Activated CD4-positive, alpha-beta T cell treated with anti-CD3 and anti-CD28 coated beads for 36 hours (primary cell): ENCODE measurements at places on chromosomes 5 and 9.

GRCh38 chr9:137465000-137465719 lies 6.0 kb upstream of the NSMF start:
- no peak for DNase-seq

DNA sequence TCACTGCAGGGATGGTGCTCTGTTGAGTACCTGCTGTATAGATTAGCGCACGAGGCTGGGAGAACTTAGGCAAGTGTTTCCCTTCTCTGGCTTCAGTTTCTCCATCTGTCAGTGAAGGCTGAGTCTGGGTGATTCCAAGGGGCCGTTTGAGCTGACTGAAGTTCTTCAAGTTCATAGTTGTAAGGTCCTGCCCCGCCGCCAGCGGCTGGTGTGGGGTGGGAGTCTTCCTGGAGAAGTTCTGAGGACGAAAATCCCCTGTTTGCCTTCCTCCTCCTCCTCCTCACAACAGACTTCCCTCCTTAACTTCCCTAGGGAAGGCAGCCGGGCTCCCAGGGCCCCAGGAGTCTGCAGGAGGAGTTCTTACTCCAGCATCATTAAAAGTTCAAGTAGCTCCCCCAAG lies 1.7 kb upstream of the HRCT1 start:
- DNase-seq: no peak

GRCh38 chr5:88555674-88556073 lies 287.0 kb upstream of the TMEM161B start:
- DNase-seq: peak; percentile 7

DNA sequence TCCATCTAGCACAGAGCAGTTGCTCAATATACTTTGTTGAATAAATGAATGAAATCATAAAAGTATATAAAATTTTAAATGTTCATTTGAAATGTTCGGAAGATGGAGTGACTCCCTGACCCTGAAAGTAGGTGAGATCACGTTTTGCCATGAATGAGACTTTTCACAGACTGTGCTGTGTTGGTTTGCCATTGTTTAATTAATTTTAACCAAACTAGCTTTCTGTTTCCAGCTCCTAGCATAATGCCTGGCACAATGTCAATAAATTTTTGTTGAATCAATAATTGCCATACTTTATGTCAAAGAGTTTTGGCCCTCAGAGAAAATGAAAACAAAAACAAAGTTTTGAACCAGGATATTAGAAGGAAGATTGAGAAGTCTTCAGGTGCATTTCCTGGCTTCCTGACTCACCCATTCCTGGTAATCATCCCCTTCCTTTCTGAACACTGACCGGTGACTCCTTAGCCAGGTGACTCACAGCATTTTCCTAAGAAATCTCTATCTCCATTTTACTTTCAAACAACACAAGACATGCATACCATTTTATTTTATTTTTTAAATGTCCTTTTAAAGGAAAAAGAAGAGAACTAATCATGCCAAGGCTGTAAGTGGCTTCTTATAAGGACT lies 15.1 kb downstream of the SLC28A3 start:
- DNase-seq: no peak

DNA sequence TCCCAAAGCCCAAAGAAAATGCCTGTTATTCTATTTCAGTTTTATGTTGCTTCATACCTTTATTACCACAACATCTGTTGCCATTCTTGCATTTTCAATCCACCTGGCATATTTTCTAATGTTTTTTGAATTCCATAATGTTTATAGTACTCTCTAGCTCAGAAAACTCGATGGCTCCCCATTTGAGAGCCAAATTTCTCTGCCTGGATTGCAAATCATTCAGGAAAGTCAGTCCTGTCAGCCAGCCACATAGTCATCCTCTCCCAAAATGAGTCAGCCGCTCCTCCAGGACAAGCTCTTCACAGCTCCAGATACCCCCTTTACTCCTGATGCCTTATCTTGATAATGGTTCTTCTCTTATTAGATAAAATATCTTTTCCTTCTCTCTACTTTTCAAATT lies 78.2 kb upstream of the ADCY2 start:
- no peak for DNase-seq

- peak; percentile 29 for DNase-seq
Measured at GRCh38 chr5:56269216-56269927, 36.2 kb upstream of the ANKRD55 start.

DNA sequence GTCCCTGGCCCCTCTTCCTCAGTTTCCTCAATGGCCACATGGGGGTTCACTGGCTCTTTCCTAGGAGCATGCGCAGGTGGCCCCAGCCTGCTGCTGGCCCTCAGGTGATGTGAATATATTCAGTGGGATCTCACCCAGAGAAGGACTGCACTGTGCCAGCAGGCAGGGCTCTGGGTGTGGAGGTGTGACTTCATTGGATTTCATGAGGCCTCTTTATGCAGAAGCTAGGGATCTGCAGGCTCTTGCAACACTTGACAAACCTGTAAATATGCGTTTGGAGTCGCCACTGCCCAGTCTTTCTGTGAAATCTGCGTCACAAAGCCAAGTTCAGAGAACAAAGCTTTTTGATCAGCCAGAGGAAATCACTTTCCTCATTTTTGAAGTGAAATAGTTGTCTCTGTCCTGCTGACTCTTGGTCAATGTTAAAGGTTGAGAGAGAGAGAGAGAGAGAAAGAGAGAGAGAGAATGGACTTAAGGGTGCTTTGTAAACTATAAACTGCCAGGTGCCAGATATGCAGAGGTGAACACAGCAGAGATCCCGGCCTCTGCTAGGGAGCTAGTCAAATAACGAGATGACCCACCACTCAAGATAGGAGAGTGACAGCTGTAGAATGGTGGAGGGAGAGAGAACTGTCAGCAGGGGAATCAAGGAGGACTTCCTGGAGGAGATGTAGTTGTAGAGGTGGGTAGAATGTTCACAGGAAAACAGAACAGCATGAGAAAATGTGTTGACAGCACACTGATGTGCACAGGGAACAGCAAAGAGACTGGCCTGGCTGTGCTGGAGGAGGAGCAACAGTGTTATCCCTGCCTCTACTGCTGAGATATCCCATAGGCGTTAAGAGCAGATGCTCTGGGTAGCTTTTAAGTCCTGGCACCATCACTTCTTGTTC lies 167.0 kb upstream of the ZNF618 start:
- no peak for DNase-seq

DNA sequence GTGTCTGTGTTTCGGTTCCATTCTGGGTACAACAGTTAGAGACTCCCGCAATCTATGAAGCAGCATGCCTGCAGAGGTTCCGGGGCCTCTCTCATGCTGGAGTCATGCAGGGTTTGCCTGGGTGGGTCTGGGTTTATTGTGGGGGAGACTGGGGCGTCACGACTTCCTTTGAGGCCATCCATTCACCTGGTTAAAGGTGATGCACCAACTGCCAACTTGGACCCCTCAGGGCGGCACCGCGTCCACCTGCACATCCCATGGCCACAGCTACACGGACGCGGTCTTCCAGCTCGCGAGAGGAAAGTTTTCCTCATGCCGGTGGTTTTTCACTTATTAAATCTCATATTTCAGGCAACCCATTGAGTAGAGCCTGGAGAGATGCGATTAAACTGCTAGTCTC lies 30.9 kb upstream of the IRX4 start:
- DNase-seq: no peak

DNA sequence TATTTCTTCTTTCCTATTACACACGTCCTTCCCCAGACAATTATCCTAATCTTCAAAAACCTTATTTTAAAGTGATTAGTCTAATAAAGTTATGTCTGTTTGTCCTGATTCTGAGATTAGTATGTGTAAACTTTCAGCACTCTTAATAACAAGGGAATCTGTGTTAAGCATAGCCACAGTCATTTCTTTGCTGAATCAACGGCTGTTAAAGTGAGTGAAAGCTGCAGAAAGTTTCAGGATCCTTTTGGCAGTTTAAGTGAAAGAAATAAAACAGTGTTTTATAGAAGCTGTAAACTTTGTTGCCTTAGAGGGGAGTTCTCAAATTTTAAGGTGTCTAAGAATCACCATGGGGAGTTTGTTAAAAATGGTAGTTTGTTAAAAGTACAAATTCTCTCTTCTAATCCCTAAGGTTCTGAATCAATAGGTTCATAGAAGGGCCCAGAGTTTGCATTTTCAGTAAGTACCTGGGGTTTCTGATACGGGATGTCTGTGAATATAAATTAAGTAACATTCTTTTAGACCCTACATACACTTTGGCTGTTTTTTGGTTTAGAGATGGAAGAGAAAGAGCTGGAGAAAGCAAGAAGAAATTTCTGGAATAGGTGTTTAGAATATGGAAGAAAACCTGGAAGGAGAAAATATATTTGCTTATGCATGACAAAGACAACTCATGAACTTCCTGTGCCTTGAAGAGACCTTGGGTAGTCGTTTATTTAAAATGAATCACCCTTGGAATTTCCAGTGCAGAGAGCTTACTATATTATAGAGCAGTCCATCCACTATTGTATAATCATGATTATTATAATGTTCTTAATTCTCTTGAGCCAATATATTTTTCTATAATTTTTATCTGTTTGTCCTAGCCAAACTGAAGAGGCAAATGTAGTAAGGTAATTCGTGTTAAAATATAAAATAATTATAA lies 45.7 kb downstream of the SCAMP1 start:
- no peak for DNase-seq
